Right renal pelvis (tissue), 4 donors: ENCODE measurements at places on chromosomes 6 and 20. TPM values are rescaled to one million over a fixed set of nuclear protein-coding genes. Genes with fewer than 3 reads are reported as not detected.

Gene RAE1
- polyA plus RNA-seq: 59.0 TPM

Gene CENPQ
- 13.8 TPM for polyA plus RNA-seq

Gene SUN5
- polyA plus RNA-seq: not detected

Gene ANKRD66
- not detected for polyA plus RNA-seq

Gene UST
- 12.0 TPM for polyA plus RNA-seq

Gene ATP6V1G2
- 6.7 TPM for polyA plus RNA-seq

Gene SIRPA
- 30.6 TPM for polyA plus RNA-seq

Gene MYBL2
- polyA plus RNA-seq: 26.3 TPM

DNA sequence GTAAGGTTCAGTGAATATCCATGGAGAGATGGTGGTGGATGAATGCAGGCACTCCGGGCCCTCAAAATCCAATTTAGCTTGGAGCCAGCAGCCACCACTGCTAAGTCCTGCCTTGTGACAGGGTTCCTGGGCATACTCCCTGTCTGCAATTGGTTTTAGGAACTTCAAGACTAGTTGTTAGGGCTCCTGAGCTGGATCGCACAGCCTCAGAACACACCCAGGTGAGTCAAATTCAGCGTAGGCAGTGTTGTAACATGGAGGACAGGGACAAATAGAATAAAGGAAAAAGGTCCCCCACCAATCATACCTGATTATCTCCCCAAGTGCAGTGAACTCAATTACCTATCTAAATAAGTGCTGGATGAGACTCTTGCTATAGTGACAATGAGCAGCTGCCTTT, 74.6 kb downstream of the PERP start:
- no peak for DNase-seq

DNA sequence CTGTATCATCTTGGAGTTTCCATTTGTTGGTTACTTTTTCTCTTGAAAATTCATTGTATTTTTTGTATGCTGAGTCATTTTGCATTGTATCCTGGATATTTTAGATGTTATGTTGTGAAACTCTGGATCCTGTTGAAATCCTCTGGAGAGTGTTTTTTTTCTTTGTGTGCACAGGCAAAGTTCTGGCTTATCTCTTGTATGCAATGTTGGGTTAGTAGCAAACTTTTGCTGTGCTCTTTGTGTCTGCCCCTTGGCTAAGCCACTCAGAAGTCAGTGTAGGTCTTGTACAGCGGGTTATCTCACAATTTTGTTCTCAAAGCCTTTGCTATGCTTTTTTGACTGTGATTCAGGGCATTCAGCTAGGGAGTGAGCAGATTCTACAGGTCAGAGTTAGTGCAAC, 29.1 kb upstream of the LMBRD1 start:
- no peak for DNase-seq

GRCh38 chr6:129647044-129647443, 62.9 kb downstream of the ARHGAP18 start:
- DNase-seq: no peak

GRCh38 chr20:2922957-2923356, 49.7 kb downstream of the PTPRA start:
- no peak for DNase-seq

- DNase-seq: no peak
These were observed 43.1 kb upstream of the BEND6 start for GRCh38 chr6:56911847-56912246.

- DNase-seq: no peak
These were observed 96.0 kb downstream of the EYA2 start for GRCh38 chr20:46990596-46991104.

- DNase-seq: no peak
These were observed 1.4 kb upstream of the TSPYL4 start for GRCh38 chr6:116255246-116255800.

DNA sequence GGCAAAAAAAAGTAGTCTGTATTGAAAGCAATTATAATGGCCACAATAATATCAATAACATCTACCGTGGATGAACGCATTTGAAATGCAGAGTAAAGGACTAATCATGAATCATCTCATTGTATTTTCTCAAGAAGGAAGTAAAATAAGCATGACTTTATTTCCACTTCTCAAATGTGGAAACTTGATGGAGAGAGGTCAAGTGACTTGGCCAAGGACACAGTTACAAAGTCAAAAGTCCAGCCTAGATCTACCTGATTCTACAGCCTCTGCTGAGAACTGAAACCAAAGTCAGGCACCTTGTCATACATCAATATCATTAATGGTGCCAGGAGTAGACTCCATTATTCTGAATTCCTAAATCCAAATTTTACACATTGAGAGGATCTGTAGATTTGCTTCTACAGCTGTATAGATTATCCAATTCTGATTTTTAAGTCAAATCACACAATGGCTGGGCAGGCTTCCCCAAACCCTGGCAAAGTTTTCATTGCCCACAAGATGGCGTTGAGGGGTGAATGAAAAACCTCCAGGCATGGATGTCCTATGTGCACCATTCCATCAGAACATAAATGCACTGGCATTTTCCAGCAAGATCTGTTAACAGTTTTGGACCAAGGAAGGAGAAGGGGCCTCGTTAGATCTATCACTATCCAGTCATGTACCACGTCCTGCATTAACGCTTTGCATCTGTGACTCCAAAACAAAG, 423.1 kb downstream of the MAFB start:
- DNase-seq: no peak

DNA sequence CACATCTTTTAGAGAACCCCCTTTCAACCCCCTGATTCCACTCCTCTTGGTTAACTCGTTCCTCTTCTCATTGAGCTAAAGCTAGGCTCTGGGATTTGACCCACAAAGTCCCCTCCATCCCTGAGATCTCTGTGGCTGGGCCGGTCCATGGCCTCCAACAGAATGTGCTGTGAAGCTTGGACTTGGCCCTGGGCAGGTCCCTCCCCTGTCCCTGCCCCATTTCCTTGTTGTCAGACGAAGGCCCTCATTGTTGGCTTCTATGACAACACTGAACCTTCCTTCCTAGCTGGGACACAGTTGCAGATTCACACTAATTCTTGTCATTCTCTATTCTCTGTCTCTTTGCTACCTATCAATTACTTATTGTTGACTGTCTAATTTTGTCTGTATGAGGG, 156.1 kb downstream of the SYCP2 start:
- DNase-seq: no peak

DNA sequence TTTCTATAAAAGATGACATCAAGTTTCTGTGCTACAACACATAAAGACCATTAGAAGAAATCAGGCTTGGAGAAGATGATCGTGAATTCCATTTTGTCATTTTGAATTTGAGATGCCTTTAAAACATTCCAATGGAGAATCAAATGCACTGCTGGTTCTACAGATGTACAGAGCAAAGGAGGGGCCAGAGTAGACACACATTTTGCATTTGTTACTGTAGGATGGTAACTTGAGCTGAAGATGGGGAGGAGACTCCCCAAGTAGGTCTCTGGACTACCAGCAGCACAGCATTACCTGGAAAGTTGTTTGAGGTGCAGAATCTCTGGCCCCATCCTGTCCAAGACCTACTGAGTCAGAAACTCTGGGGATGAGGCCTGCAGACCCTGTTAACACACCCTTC, 121.6 kb upstream of the RALGAPA2 start:
- DNase-seq: no peak

DNA sequence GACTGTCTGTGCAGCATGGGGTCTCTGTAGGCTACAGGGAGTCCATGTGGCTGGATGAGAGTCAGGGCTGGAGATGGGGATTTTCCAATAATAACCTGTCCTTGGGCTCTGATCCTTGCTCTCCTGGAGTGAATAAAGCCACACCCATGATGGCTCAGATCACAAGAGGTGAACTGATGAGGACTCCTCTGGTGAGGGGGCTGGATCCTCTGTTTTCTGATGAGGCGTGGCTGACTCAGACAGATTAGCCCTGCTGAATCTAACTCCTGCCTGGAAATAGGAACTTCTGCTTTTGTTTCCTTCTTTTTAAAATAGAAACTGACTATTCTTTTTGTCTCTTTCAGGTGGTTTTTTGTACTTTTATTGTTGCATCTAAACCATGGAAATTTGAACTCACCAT, 27.0 kb downstream of the CST9L start:
- no peak for DNase-seq

DNA sequence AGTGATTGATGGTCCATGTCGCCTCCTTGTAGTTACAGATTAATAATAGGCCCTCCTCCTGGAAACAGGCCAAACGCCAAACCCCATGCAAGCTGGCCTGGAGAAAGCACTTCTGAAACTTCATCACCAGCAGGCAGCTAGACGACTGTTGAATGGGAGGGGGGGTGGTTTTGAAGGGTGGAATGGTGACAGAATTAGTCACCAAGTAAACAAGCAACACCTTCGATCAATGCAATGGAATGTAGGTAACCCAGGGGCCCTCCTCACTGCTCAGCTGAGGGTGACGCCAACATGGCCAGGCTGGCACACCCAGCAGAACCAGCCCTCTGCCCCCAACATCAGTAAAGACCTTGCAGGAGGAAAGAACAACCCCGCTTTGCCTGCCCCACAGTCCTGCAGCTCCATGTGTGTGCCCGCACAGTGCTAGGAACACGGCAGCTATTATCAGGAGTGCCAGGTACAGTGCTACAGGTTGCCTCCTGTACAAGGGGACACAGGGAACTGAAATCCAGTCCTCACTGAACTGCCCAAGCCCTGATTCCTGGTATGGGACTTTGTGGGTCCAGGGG, 2.7 kb downstream of the BCAS1 start:
- peak; percentile 82 for DNase-seq

GRCh38 chr6:154277629-154278017, 79.0 kb downstream of the IPCEF1 start:
- DNase-seq: no peak
